Stimulated activated CD4-positive, alpha-beta T cell treated with anti-CD3 and anti-CD28 coated beads, Interleukin-1b, Interleukin-23, amount 100 ng/mL, for 1 hour (primary cell): ENCODE measurements at places on chromosomes 11 and 22.

- no peak for DNase-seq
Measured at GRCh38 chr22:17815703-17816254, 41.5 kb upstream of the BID start.

- no peak for DNase-seq
Measured at GRCh38 chr11:109130910-109131309, 291.1 kb upstream of the C11orf87 start.

DNA sequence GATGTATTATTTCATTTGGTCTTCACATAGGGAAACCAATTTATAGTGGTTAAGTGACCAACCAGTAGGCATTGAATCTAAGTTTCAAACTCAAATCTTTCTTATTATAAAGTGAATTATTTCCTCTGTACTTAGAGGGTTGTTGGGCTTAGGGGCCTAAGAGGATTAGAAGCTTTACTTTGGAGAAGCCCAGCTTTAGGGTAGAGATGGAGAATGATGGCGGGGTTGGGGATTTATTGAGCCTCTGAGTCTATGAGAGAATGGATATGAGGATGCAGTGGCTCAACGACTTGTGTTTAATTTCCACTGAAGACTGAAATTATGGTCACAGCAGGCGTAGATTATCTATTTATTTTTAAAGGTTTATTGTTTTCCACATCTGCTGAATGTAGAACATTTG is 55.5 kb downstream of the CHRDL2 start:
- DNase-seq = no peak

- DNase-seq = no peak
Measured at GRCh38 chr11:24623121-24623520, 126.3 kb downstream of the LUZP2 start.

DNA sequence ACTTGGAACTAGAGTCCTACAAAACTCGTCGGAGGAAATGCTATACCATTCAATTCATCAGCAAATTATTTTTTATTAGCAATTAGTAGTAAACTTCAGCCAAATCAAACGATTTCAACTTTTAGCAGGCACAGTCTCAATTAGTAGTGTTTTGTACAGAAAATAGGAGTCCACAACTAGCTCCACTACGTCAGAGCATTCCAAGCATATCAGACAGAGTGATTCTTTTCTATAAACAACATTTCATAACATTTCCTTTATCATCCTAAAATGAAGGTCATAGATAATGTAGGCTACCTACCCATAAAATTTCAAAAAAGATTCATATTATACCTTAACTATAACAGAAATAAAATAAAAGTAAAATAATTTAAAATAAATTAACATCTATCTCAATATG is 169.9 kb downstream of the KIF18A start:
- DNase-seq = no peak

GRCh38 chr11:123306531-123306930 is 111.5 kb upstream of the CLMP start:
- no peak for DNase-seq

DNA sequence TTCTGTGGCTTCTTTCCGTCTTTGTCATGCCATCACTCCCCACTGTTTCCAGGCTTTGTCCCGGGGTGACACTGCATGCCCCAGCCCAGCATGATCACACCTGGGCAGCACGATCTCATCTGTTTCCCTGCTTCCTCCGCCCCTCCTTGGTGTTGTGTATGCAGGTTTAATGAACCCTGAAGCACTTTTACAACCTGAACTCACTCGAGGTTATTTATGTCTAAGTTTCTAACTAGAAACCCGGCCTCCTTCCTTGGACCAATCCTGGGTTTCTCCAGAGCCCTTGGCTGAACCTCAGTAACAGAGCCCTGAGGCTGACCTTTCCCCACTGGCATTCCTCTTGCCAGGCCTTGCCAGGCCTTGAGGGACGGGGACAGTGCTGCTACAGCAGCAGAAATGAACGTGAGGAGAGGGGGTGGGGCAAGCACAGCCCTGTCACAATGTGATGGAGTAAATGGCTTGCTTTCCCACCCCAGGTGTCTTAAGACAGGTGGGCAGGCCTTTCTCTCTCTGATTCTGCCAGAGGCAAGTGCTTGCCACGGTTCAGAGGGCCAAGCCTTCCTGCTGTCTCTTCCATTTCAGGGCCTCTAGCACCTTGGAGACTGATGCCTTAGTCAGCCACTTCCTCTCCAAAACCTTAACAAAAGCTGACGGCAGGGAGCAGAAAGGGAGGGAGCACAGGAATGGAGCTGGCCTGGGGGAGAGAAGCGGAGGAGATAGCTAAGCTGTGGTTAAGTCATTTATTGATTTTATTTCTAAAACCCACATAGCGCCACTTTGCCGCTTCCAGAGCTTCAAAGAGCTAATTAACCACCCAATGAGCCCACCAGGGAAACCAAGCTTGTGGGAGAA is 3.1 kb upstream of the PYGM start:
- no peak for DNase-seq

- no peak for DNase-seq
Measured at GRCh38 chr11:4039011-4039410, 55.6 kb upstream of the RRM1 start.

GRCh38 chr11:130213979-130214281 is 54.3 kb downstream of the ST14 start:
- no peak for DNase-seq

DNA sequence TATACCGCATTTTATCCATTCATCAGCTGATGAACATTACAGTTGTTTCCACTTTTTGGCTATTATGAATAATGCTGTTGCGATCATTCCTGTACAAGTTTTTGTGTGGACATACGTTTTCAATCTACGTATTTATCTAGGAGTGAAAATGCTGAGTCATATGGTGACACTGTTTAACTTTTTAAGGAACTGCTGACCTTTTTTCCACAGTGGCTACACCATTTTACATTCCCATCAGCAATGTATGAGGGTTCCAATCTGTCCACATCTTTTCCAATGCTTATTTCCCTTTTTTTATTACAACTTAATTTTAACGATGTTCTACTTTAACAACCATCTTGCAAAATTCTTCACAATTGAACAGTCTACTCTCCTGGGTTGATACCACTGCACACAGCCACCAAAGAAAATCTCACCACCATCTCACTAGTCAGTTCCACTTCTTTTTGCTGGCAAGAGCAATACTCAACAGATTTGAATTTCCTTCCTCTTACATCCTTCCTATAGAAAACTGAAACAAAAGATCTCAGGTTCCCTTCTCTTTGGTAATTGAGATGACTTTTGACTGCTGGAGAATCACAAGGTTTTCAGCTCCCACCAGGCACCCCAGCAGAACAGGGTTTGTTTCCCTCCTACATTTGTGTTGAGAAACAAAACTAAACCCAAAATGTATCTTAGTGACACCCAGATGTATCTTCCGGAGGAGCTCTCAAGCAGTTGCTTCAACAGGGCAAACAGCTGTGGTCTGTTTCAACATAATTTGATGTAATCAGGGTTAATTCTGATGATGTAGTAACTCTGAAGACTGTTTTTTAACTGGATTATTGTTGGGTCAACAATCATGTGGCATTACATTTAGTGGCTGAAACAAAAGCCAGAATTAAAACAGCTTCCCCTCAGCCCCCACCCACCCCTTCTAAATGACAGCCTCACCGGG is 7.0 kb upstream of the GAB2 start:
- DNase-seq = no peak

DNA sequence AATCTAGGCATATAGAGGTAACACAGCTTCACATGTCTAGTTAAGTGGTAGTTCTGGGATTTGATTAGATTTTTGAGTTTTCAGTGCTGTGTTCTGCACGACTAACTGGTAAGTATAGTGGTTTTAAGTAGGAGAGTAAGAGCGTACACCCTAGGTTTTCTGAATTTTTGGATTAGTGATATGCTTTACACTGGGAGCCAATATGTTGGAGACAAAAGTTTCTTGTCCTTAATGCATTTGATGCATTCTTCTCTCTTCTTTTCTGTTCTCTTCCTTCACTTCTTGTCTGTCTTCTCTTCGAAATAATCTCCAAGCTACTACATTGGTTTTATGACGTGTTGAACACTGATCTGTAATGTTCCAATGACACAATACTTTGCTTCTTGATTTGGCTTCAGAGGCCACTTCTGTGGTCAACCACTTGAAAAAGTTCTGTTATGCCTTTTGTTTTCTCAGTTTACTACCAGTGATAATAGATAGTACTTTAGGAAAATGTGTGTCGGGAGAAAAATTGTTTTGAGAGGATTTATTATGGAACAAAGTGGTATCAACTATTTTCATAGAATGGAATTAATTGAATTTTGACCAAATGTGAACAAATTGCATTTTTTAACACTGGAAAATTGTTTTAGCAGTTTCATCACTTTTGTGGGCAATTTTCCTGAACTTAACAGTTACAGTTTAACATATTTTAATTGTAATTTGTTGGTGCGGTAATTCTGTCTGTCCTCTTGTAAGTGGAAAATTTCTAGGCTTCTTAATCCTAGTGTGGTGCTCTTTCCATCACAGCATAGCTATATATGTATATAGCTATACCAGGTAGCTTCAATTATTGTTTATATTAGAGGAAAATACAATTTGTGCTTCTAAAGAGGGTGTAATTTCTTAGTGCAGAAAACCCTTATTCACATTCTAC is 2.6 kb downstream of the PDE3B start:
- DNase-seq = no peak

DNA sequence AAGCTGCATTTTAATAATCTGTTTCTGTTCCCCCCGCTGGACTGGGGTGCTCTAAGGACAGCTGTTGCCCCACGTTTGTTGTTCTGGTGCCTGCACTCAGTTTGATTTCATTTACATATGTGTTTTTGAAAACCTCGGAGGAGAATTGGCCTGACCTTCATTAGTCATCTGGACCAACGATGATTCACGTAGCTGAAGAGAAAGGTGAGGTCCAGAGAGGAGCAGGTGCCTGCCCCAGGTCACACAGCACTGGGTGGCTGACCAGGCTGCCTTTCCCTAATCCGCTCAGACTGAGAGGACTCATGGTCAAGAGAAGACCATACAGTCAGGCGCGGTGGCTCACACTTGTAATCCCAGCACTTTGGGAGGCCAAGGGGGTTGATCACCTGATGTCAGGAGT is 3.8 kb downstream of the CSDC2 start:
- DNase-seq = no peak

DNA sequence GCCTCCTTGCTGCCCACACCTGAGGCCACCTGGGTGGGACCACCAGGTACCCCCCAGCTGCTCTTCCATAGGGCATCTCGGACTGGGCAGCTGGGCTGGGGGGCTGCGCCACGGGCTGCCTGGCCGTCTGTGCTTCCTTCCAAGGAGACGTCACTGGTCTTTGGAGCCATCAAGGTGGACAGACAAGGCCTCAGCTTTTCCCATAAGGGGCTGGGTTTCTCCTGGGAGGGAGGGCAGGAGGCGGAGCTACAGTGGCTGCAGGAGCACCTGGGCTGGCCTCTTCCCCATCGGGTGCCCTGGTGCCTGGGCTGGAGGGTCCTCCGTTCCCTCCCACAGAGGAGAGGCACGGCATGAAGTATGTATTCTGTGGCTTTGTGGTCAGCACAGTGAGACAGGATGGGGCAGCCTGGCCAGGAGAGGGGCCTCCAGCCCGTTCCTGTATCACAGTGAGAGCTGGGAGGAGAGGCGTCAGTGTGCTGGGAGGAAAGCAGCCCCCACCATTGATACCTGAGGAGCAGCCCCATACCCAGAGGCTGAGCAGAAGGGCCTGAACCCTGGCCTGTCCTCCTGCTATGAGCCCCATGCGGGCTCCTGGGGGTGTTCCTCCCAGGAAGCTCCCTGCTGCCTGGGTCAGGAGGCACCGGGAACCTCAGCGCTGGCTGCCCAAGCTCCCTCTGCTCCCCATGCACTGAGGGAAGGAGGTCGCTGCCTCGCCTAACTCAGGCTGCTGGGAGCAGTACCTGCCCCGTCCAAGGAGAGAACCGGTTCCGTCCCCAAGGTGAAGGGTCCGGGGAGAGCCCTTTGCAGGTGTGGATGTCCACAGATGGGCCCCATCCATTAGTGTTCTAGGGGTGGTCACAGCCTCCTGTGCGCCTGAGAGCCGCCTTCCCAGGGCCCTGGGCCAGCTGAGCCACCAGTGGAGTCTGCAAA is 1075.0 kb downstream of the BRD1 start:
- DNase-seq = no peak

GRCh38 chr11:5665051-5665570 is 19.8 kb downstream of the TRIM5 start:
- no peak for DNase-seq
